Sciatic nerve (tissue), 2 donors: ENCODE measurements at places on chromosomes 4 and X. TPM values are rescaled to one million over a fixed set of nuclear protein-coding genes. Genes with fewer than 3 reads are reported as not detected.

The CTAG1A gene
- not detected for total RNA-seq

GRCh38 chrX:122567911-122568310 is 616.2 kb upstream of the GRIA3 start:
- DNase-seq: no peak

GRCh38 chr4:89829470-89830138 is 7.4 kb downstream of the SNCA start:
- DNase-seq: no peak

The CENPE gene
- 0.76 TPM for total RNA-seq

DNA sequence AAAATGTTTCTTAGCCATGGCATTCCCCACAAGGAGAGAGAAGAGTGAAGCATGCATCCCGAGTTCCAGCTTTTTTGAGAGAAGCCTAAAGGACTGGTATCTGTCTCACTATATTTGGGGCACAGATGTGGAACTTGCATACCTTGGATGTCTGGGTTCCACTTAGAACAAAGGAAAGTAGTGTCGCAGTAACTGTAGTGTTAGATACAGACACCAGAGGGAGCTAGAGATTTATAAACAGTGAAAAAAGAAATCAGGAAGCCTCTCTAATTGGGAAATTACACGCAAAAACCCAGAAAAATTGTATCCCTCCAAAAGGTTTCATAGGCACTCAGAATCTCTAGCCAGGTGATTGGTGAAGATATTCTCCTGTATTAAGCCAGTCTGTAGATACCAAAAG is 34.4 kb downstream of the AGTR2 start:
- no peak for DNase-seq

- peak; percentile 67 for DNase-seq
Measured at GRCh38 chr4:155759372-155760252, 791 bp downstream of the GUCY1B1 start.

DNA sequence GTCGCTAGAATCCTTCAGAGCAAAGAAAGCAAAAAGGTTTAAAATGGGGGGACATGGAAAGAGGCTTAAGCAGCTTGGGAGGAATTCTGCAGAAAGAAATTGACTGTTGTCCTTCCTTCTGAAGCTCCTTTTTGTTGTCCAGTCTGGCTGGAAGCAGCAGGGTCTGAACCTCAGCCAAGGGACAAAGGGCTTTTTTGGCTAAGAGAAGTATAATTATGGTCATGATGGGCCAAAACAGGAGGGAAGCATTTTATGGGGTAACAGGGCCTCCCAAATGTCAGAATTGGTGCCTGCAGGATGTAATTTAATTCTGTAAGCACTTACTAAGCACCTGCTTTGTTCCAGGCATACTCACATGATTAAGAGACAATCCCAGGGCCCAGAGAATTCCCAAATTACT is 74.2 kb upstream of the CPEB2 start:
- DNase-seq: no peak

GRCh38 chr4:22744478-22745062 is 51.8 kb downstream of the GBA3 start:
- no peak for DNase-seq

The HSD17B11 gene
- 66.1 TPM for total RNA-seq

The RUFY3 gene
- 109 TPM for total RNA-seq

The CT45A3 gene
- not detected for total RNA-seq

DNA sequence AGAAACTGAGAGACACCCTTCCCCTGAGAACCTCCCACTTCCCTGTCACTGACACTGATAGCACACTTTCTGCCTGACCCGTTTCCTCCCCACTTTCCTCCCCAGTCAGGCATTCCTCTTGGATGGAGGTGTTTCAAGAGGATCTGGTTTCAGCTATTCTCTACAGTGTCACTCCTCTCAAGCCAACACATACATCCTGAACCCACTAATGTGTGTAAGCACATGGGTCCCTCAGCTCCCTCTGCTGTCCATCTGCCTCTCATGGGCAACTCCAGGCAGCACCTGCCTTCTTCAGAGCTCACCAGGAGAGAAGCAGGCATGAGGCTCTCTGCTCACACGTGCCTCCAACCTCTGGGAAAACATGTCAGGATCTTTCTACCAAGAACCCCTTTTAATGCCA is 207.6 kb downstream of the NAF1 start:
- no peak for DNase-seq

- no peak for DNase-seq
Measured at GRCh38 chr4:84530454-84530853, 31.4 kb upstream of the NKX6-1 start.

GRCh38 chr4:127143460-127144195 is 489.1 kb upstream of the INTU start:
- DNase-seq: no peak

The ERAS gene
- total RNA-seq: 0.36 TPM

GRCh38 chr4:90099812-90100211 is 27.4 kb upstream of the CCSER1 start:
- DNase-seq: no peak

GRCh38 chrX:116657071-116657470 is 194.3 kb upstream of the CT83 start:
- DNase-seq: no peak

The ADH1C gene
- 75.2 TPM for total RNA-seq

GRCh38 chr4:156829201-156829873 is 142.3 kb downstream of the PDGFC start:
- no peak for DNase-seq

GRCh38 chrX:40385682-40386081 is 195.1 kb upstream of the ATP6AP2 start:
- DNase-seq: no peak

GRCh38 chr4:113043591-113043990 is 5.9 kb upstream of the ANK2 start:
- no peak for DNase-seq

DNA sequence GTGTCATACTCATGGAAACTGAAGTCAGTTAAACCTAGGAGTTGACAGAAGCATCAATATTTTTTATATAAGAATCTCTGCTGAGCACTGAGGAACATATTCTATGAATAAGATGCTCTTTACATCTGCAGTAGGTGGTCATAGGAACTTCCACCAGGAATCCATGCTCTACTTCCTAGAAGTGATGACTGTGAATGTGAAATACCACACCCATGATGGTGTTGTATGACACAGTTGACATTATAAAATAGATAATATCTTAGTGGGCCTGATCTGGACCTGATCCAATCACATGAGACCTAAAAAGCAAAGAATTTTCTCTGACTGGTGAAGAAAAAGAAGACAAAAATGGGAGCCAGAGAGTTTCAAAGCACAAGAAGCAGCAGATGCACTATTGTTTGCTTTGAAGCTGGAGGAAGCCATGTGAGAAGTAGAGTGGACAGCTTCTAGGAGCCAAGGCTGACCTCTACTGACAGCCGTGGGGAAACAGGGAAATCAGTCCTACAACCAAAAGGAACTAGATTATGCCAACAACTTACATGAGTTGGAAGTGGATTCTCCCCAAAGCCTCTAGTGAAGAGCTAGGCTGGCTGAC is 68.6 kb upstream of the HS3ST1 start:
- no peak for DNase-seq

DNA sequence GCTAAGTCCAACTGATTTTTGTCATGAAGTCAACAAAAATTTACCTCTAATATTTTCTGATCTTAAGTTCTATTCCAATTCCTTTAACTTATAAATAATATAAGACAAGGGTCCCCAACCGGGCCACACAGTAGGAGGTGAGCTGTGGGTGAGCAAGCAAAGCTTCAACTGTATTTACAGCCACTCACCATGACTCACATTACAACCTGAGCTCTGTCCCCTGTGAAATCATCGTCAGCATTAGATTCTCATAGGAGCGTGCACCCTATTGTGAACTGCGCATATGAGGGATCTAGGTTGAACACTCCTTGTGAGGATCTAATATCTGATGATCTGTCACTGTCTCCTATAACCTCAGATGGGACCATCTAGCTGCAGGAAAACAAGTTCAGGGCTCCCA is 227.4 kb downstream of the MAPK10 start:
- no peak for DNase-seq

DNA sequence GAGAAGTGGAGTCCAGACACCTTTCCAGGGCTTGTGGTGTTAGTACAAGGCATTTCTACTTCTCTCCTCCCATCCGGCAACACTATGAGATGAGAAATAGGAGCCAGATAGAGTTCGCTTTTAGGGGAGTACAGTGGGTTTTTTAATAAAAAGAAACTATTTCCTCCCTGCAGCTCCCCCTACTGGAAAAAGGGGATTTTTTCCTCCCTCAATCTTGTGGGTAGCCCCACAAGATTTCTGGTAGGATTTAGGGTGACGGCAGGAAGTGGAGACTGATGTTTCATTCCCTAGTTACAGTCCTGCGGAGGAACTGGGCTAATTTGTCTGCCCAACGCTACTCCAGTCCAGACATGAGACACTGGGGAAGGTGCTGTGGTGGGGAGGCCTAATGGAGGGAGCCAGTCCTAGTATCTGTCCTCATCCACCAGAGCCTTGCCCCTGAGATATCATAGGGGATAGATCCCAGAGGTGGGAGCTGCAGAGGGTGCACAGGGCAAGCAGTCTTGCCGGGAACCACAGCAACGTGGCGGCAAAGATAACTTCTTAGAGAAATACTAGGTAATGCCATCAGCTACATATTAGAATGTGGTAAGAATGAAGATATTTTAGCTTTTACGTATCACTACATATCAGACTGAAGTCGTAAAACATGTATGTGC is 45.5 kb upstream of the PRKG2 start:
- no peak for DNase-seq

GRCh38 chr4:55312489-55313101 is 33.4 kb upstream of the SRD5A3 start:
- no peak for DNase-seq

DNA sequence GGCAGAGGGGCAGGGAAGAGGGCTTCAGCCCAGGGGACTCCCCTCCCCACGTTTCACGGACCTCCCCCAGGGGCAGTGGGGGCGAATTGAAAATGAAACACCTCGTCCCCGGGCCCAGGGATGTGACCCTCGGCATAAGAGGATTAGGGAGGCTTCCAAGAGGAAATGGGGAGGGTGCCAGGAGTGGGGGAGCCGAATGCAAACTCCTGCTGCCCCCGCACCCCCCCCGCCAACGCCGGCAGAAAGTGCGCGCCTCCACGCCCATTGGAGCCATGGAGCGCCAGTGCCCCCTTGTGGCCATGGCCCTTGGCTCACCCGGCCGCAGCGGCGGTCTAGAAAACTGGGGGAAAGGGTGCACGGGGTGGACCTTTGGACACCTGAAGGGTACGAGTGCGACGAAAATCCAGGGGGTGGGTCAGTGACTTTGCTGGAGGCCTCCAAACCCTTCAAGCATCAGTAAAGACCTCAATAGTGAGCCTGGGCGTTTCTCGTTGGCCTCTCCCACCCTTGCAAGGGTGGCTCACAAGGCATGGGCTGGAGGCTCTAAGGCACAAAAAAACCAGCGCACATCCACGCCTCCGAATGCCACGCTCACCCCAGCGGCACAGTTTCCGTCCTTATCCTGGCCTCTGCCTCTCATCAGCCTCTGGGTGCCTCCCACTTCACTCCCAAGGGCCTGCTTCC is 120.8 kb upstream of the PJA1 start:
- DNase-seq: peak; percentile 86

The POU4F2 gene
- total RNA-seq: not detected

- DNase-seq: no peak
Measured at GRCh38 chr4:119715490-119716445, 87.2 kb upstream of the PDE5A start.

The NUP62CL gene
- 0.62 TPM for total RNA-seq

The TMEM255A gene
- 16.4 TPM for total RNA-seq

DNA sequence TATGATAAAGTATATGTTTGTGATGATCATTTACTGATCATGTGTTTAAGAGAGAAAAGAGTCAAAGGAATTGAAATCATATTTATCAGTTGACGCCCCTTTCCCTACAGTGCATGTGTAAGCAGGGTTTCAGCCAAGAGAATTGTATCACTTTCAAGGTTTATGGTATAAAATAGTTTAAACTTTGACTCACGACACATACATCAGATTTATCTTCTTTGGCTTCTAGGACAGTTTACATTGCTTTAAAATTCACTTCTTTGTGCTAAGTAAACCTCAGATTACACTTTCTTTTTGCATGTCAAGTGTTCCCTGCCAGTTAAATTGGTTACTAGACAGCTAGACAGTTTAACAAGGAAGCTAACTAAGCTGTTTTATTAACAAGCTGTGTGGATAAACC is 86.3 kb upstream of the MYOZ2 start:
- DNase-seq: no peak

The RHOXF2B gene
- total RNA-seq: not detected

DNA sequence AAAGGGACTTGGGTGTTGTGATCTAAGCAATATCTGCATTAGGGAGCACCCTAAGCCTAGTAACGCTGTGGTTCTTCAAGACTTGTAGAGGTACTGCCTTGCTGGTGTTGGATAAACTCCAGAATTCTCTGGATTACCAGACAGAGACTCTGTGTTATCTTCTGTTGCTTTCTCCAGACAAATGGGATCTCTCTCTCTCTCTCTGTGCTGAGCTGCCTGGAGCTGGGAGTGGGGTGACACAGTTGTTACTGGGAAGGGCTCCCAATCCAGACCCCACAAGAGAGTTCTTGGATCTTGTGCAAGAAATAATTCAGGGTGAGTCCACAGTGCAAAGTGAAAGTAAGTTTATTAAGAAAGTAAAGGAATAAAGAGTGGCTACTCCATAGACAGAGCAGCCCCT is 48.8 kb downstream of the MCUB start:
- DNase-seq: no peak

DNA sequence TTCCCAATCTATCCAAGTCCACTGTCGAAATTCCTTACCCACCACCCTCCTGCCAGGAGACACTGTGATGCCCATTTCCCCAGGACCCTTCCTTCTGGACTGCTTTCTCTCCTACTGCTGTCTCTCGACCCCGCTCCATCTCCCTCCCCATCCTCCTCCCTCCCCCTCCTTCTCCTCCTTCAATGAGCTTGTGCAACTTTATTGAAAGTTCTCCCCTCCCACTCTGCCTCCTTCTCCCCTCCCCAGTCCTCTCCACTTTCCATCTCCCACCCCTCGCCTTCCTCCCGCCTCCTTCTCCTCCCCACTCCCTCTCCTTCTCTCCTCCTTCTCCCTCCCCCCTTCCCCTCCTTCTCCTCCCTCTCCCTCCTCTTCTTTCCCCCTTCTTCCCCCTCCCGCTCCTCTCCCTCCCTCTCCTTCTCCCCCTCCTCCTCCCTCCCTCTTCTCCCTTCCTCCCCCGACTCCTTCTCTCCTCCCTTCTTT is 116.6 kb upstream of the FAT1 start:
- peak; percentile 82 for DNase-seq

The PLXNA3 gene
- 73.0 TPM for total RNA-seq

The NMU gene
- not detected for total RNA-seq

GRCh38 chr4:20445933-20446723 is 194.4 kb downstream of the SLIT2 start:
- DNase-seq: no peak

DNA sequence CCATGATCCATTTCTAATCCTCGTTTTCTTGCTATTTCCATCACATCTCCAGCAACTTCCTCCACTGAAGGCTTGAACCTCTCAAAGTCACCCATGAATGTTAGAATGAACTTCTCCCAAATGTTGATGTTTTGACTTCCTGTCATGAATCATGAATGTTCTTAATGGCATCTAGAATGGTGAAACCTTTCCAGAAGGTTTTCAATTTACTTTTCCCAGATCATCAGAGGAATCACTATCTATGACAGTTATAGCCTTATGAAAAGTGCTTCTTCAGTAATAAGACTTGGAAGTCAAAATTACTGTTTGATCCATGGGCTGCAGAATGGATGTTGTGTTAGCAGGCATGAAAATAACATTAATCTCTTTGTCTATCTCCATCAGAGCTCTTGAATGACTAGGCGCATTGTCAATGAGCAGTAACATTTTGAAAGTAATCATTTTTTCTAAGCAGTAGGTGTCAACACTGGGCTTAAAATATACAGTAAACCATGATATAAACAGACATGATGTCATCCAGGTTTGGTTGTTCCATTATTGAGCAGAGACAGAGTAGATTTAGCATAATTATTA is 268.2 kb downstream of the KCNIP4 start:
- DNase-seq: no peak
